ENCODE measurements at places on chromosomes 11 and 22.
A peak's percentile ranks its signal among the peaks of the same experiment; 100 is the strongest.

GRCh38 chr22:45335854-45336522 is 26.3 kb downstream of the FAM118A start:
- DNase-seq: no peak

DNA sequence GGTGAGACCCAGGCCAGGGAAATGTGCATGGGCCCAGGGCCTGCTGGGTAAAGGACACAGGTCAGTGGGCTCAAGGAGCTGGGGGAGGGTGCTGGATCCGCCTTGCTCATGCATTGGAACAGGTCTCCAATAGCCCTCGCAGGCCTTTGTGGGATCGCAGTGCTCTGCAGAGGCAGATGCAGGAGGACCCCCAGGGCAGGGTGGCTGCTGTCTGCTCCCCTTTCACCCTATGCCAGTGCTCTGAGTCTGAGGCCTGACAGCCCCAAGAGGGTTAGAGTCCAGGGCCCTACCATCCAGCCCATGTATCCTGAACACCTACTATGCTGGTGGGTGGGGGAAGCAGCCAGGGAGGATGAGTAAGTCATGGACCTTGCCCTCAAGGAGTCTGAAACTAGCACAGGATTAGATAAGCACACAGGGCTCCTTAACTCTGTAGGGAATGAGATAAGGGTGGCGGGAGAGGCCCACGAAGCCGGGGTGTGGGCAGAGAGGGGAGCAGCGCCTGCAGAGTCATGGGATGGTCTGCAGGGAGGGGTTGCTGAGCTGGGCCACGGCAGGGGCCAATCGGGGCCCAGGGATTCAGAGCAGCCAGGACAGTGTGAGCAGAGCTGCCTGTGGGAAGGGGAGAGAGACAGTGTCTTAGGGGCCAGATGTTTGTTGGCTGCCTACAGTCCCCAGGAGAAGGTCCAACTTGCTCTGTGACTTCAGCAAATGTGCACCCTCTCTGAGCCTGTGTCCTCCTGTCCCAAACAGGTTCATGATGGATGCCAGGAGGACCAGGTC is 10.5 kb upstream of the EHD1 start:
- DNase-seq: no peak

- DNase-seq: no peak
These were observed 597 bp upstream of the PLXNB2 start for GRCh38 chr22:50307890-50308596.

GRCh38 chr11:108559340-108559739 is 34.2 kb downstream of the EXPH5 start:
- peak; percentile 16 for DNase-seq

GRCh38 chr11:48114740-48115139 is 101.9 kb upstream of the OR4B1 start:
- no peak for DNase-seq

GRCh38 chr22:35616043-35616442 is 1.1 kb downstream of the MB start:
- DNase-seq: peak; percentile 43

DNA sequence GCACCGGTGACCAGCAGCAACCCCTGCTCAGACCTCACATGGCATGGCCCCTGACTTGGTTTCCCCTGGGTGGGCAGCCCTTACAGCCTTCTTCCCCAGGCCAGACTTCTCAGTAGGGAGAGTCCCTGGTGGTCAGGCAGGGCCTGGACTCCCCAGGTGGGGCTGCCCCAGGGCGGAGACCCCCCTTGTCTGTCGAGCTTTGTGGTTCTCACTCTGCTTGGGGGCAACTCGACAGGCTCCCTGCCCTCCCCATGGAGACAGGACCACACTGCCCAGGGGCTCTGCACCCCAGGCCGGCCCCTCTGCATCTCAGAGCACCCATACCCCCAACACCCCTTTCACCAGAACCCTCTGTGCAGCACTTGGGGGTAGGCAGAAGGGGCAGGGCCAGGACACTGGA is 87.7 kb downstream of the MORC2 start:
- DNase-seq: no peak

DNA sequence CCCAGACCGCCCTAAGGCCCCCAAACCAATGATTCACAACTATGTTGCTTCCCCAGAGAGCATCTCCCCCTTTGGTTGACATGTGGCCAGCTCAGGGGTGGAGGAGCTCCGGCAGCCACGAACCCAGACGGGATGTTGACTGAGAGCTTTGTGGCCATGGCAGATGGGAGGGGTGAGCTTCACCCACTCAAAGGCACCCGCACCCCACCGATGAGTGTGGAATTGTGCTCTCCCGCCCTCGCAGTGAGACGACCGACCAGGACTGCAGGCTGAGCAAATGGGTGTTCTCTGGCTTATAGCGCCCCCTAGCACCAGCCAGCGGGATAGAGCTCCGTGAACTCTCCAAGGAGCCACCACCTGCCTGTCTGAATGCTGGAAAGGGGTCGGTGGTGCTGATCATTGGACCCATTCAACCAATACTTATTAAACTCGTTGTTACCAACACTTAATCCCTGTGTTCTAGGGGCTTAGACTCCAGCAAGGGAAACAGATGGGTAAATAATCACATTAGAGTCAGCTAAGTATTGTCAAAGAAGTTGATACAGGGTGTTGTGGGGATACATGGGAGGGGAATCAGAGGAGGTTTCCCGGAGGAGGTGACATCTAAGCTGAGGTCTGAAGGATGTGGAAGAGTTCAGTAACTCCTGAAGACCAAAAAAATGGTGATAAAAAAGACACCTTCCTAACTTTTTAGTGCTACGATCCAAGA is 4.5 kb upstream of the TIMP3 start:
- DNase-seq: peak; percentile 66

GRCh38 chr11:92857407-92857806 is 112.0 kb upstream of the MTNR1B start:
- no peak for DNase-seq

GRCh38 chr11:100810666-100811065 is 123.6 kb downstream of the ARHGAP42 start:
- no peak for DNase-seq

DNA sequence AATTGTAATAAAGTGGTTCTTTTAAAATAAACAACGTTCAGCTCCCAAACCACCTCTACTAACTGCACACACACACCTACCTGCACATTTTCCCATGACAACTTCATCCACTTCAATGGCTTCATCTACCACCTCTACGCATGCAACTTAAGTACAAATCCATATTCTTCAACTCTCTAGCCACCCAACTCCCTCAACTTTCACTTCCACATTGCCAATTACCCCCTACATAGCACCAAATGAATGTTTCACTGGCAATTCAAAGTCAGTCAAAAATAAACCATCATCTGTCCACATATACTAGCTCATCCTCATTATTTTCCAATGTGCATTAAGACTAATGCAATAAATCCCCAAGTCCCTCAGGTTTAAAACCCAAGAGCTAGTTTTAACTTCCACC is 50.7 kb upstream of the ARHGAP32 start:
- DNase-seq: no peak

GRCh38 chr11:708511-708910 is 2.5 kb downstream of the EPS8L2 start:
- DNase-seq: no peak

DNA sequence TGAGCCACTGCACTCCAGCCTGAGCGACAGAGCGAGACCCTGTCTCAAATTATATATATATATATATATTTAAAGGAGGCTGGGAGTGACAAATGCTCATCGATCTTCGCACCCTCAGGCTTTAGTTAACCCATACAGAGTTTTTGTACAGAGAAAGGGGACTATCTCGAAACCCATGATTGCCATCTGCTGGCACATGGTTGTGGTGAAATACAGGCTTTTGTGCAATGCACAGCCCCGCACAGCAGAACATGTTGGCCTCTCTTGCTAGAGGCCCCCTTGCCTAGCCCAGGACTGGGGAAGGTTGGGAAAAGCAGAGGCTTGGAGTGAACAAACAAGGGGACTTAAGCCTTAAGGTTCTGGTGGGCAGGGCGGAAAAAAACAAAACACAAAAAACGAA is 3.6 kb downstream of the MYBPC3 start:
- peak; percentile 43 for DNase-seq

DNA sequence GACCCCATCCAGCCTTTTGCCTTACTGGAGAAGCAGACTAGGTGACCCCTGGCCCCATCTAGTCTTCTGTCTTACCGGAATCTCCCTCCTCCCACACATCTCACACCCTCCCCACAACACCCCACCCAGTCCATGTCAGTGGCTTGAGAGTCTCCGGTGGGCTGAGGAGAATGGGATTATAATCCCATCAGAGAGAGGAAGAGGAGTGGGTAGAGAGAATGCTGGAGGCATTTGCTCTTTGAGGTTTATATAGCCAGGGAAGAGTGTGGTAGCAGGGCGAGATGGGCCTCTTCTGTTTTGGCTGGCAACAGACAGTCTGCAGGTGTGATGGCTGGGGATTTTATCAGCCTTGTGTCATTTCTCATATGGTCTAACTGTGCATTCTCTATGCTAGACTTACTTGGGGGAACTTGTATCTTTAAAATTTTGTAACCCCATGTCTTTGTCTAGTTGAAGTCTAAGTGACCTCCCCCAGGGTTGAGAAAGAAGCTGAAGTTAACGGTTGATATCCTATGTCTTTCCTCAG is 50.3 kb downstream of the GRAMD1B start:
- DNase-seq: no peak

- peak; percentile 18 for DNase-seq
These were observed 1.4 kb downstream of the ASCL2 start for GRCh38 chr11:2268729-2269600.

DNA sequence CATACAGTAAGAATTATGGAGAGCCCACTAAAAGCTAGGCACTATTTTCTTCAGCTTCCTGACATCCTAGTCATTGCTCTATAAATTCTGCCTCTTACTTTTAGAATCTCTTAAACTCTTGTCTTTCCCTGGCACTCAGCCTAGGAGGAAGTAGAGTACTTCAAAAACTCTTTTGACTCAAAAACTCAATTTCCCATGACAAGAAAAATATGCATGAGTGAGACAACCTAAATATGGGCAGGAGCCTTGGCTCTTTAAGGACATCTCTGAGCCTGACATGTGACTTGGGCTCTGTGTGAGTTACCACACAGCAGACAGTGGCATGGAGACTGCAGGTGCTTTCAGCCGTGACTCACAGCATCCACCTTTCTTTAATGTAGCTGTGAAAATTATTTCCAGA is 97.5 kb upstream of the CCDC179 start:
- peak; percentile 8 for DNase-seq

GRCh38 chr22:46934746-46935491 is 172.5 kb downstream of the TBC1D22A start:
- DNase-seq: peak; percentile 98

DNA sequence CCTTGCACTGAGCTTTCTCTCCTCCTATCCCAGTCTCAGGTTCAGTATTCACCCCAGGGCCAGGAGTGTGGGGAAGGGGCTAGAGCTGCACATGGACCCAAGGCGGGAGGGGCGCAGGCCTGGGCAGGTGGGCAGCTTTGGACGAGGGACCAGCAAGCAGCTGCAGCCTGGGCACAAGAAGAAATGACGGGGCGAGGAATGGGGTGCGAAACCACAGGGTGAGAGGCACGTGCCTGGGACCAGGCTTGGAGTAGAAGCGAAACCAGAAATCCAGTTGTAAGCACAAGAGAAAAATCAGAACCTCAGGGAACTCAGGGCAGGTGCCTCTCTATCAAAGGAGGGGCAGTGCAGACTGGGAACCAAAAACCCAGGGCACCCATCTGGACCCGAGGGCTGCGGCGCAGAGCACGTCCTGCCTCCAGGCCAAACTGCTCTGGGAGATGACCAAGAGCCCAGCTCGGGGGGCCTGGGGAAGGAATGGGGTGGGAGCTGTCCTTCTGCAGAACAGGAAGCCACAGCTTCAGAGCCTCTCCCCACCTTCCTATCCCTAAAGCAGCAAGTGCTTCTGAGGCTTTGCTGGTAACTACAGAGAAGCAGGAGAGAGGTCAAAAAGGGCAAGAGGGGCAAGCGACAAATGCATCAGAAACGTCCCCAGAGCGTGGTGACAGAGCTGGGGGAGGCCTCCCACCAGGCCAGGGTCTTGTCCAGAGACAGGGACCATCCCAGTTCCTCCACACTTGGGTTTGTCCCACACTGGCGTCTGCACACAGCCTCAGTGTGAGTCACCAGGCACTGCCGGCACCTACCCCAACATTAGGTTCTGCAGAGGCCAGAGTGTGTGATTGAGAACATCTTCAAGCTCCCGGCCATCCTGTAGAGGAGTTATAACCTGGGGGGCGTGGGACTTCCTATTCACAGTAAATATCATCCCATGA is 18.3 kb upstream of the TMPRSS4 start:
- DNase-seq: no peak

DNA sequence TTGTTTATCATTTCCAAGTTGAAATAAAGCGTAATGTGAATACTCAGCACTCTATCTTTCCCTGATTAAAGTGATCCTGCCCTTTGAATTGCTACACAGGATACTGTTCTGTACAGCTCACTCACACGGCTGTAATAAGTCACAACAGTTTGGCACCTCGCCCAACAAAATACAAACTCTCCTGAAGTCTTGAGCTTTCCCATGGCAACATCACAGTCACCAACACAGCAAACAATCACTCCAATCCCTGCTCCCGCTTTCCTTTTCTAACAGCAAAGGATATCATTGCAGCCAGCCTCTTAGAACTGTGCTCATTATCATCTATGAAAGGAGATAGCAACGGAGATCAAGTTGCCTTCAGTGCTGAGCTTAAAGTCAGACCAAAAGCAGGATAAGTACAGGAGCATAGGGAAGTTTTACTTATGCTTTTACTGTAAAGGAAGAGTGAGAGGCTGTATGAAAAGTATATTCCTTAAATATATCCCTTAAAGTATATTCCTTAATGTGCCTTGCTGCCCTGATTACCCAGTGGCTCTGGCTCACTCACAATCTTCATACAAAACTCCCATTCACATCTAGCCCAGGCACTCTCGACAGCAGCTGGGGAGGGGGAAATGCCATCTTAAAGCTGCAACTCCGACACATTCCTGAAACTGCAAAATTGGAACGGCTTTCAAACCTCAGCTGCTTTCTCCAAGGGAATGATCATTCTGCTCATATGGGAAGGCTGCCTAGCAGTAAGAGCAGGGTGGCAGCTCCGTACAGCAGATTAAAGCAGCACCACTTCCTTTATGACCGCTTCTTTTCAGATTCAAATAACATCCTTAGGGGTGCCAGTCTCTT is 35.8 kb downstream of the MAML2 start:
- peak; percentile 100 for DNase-seq

DNA sequence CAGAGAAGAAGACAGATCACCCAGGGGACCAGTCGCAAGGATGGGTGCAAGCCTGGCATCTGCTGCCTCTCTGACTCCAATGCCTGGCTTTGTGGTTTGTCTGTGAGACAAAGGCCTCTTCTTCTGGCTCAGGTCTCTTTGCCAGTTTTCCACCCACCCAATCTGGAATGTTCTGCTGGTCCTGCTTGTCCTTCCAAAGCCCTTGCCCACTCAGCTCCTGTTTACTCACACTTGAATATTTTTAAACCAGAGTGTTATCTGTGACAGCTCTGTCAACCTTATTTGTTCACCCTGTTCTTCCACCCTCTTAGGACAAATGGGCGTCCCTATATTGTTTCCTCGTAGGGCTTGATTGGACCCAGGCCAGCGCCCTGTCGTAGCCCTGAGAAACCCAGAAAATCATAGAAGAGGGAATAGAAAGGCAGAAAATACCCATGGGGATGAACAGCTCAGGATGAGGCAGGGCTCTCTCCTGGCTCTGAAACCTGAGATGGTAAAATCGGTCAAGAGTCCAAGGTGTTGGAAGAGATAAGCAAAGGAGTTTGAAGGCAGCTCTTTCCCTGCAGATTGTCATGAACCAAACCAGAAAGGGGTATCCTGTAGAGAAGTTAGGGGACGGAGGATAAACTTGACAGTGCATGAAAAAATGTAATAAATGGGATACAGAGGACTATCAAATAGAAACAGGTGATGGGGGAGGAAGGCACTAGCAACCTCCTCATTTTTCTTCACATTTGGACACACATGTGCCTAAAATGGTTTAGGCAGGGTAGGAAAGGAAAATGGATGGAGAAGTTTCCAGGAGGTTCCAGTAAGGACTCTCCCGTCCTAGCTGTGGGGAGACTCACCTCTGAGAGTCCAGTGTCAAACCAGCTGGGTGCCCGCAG is 651 bp downstream of the CRYAB start:
- DNase-seq: no peak

Data from mesenchymal stem cell (in vitro differentiated cells and primary cell).